ENCODE measurements at places on chromosomes 7 and 10.

GRCh38 chr7:51014811-51015210 lies 232.1 kb upstream of the GRB10 start:
- no peak for DNase-seq

DNA sequence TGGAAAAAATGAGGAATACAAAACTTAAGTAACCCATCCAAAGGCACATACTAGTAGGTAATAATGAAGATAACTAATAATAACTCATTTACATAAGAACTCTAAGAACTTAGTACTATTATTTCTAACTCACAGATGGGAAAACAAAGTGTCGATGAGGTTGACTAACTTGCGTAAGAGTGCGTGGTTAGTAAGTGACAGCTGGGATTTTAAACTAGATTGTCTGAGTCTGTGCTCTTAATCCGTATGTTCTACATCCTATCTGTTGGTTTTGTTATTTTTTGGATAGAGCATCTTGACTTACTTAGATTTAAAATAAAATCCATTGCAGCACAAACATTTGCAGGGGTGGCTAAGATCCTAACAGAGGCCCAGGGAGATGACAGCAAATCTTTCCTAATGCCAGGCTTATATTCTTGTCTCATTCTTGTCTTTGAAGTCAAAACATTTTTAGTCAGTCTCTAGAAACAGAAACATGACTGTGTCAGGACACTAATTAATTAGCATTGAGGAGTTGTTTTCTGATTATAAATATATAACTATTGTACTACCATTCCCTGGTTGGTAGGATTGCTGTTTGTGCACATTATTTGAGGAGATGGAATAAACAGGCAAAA lies 11.7 kb downstream of the RPA3 start:
- no peak for DNase-seq

DNA sequence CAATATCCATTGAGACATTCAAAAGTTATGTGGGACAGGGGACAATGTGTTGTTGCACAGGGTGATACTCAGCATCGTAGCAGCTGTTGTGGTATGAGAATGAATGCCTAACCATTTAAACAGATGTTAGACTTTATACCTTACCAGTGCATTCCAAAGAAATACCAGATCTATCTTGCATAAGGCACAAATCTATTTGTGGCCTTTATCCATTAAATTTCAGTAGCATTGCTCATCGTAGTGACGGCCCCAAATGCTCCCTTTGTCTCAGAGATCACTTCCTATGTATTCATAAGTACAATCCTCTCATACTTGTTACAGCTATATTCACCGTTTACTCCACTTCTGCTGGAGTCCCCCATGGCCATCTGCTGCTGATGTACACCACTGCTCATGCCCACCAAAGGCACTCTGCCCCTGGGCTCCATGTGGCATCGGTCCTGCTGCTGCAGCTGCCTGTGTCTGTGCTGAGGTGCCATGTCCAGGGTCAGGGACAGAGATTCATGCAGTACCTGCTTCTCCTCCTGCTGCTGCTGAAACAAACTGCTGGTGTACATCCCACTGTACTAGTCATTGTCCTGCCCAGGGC lies 96.3 kb downstream of the CPED1 start:
- no peak for DNase-seq

- DNase-seq: peak; percentile 28
These were observed 140.8 kb downstream of the GLCCI1 start for GRCh38 chr7:8109196-8110022.

- DNase-seq: no peak
These were observed 215.1 kb downstream of the STK31 start for GRCh38 chr7:23925088-23925487.

DNA sequence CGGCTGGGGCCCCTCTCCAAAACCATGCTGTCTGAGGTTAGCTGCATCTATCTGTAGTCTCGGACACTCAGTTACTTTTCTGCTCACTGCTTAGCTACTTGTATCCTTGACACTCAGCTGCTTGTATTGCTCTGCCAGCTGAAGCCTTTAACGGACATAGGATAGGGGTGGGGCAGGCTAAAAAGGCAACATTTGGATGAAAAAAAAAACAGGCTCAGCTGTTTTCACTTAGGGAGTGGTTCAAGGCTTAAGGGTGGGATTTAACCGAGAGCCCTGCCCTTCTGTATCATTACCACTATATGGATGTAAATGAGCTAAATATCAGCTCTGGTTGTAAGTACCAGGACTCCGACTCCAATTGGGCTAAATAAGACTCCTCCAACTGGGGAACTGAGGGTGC lies 28.6 kb downstream of the LSMEM1 start:
- DNase-seq: no peak

- DNase-seq: no peak
These were observed 148.5 kb upstream of the PITRM1 start for GRCh38 chr10:3321123-3321522.

DNA sequence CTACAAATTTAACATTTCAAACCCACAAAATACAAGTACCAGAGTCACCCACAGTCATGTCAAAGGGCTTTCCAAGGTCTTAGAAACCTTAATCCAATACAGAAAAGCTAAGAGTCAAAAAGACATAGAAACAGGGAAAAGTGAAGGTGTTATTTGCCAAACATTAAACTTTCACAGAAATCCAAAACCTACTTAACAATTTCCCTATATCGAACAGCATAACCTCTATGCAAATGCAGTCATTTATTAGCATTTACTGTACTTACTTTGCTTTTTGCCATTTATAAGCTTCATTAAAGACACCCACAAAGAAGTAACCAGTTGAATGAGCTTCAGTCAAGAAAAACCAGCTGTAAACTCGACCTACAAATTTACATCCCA lies 1.6 kb downstream of the PANK1 start:
- DNase-seq: no peak

DNA sequence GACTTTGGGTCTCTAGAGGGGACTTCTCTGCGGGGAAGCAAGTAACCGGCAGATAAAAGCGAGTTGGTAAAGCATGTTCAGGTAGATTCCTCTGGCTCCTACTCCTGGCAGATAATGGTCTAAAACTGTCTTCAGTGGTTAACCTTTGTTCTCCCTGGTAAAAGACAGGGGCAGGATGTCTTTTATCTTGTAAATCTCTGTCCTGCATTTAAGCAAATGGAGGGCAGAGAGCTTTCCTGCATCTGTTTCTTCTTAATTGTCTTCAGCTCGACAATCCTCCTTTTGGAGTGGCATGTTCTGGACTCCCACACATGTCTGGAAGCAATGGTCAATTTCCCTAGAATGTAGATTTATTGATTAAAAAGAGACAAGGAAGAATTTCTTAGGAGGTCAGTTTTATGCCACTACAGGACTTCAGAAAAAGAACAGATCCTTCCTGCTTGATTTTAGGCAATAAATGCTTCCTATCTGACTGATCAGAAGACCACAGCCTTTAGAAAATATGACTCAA lies 16.6 kb downstream of the C7orf33 start:
- peak; percentile 84 for DNase-seq

- no peak for DNase-seq
These were observed 30.3 kb downstream of the CCDC71L start for GRCh38 chr7:106630648-106631047.

Data from NT2/D1 (cell line).